ENCODE measurements at places on chromosomes 2 and 18.

DNA sequence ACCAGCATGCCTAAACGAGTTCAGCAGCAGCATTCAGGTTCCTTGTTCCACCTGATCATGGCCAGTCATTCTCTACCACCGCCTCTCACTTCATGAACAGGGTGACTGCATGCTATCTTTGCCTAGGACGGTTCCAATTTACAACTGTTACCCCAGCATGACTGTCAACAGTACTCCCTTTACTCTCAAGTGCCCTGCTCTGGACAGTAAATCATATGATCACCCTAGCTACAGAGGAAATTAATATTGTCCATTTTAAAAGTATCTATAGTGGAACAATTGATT is 25.7 kb downstream of the MGAT4A start:
- DNase-seq: no peak

- no peak for DNase-seq
Measured at GRCh38 chr2:208984376-208985090, 439.3 kb upstream of the MAP2 start.

- DNase-seq: no peak
Measured at GRCh38 chr18:10386956-10387355, 67.5 kb upstream of the APCDD1 start.

- no peak for DNase-seq
Measured at GRCh38 chr18:56873441-56874140, 222.4 kb downstream of the WDR7 start.

GRCh38 chr18:22485808-22486244 is 68.1 kb upstream of the CTAGE1 start:
- DNase-seq: no peak

GRCh38 chr18:75752740-75753263 is 325.3 kb upstream of the SMIM21 start:
- DNase-seq: no peak

DNA sequence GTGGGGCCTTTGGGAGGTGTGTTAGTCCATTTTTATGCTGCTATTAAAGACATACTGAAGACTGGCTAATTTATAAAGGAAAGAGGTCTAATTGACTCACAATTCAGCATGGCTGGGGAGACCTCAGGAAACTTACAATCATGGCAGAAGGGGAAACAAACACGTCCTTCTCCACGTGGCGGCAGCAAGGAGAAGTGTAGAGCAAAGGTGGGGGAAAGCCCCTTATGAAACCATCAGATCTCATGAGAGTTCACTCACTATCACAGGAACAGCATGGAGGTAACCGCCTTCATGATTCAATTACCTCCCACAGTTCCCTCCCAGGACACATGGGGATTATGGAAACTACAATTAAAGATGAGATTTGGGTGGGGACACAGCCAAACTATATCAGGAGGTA is 187.1 kb upstream of the OSR1 start:
- no peak for DNase-seq

- no peak for DNase-seq
Measured at GRCh38 chr2:217430916-217431576, 571.2 kb upstream of the TNP1 start.

- no peak for DNase-seq
Measured at GRCh38 chr2:5982193-5982902, 290.2 kb downstream of the SOX11 start.

DNA sequence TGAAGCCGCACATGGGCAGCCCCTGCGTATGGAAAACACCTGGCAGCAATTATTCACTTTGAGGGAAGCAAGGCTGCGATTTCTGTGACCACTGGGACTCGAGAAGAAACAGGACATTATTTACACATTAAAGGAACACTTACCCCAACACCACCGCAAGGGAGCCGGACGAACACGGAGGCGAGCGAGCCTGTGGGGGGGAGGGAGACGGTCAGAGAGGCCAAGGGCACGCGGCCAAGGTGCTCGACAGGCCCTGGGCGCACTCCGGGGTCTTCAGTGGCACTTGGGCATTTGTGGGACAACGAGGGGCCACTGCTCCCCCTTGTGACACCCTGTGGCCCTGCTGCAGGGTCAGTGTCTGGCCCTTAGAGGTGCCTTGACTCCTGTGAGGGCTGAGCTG is 247.0 kb downstream of the TWIST2 start:
- no peak for DNase-seq

DNA sequence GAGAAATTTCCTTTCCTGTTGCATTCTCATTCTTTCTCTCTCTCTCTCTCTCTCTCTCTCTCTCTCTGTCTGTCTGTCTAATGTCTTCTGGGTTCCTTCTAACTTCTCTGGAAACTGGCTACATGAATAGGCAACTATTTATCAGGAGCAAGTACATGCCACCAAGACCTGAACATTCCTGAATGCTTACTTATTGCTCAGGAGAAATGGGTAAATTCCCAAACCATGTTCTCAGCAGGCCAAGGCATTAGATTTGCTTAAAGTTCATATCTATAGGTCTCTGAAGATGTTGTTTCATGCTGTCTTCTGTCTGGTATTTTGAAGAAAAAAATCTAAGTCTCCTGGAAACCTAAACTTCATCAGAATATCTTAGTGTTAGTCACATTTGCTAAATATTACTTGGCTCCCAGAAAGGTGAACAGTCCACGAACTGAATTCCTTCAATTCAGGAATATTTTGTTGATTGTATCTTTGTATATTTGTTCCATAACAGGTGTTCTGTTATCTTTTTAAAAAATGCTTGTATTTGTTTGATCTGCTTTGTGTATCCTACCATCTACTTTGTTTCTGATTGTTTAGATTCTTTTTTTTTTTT is 77.2 kb upstream of the FIGN start:
- no peak for DNase-seq

GRCh38 chr2:202278036-202278760 is 12.6 kb downstream of the NOP58 start:
- DNase-seq: no peak

- no peak for DNase-seq
Measured at GRCh38 chr2:148885988-148886387, 11.0 kb downstream of the KIF5C start.

- no peak for DNase-seq
Measured at GRCh38 chr2:94997981-94998930, 27.3 kb upstream of the MAL start.

GRCh38 chr2:240712121-240712520 is 20.5 kb downstream of the AQP12A start:
- no peak for DNase-seq

DNA sequence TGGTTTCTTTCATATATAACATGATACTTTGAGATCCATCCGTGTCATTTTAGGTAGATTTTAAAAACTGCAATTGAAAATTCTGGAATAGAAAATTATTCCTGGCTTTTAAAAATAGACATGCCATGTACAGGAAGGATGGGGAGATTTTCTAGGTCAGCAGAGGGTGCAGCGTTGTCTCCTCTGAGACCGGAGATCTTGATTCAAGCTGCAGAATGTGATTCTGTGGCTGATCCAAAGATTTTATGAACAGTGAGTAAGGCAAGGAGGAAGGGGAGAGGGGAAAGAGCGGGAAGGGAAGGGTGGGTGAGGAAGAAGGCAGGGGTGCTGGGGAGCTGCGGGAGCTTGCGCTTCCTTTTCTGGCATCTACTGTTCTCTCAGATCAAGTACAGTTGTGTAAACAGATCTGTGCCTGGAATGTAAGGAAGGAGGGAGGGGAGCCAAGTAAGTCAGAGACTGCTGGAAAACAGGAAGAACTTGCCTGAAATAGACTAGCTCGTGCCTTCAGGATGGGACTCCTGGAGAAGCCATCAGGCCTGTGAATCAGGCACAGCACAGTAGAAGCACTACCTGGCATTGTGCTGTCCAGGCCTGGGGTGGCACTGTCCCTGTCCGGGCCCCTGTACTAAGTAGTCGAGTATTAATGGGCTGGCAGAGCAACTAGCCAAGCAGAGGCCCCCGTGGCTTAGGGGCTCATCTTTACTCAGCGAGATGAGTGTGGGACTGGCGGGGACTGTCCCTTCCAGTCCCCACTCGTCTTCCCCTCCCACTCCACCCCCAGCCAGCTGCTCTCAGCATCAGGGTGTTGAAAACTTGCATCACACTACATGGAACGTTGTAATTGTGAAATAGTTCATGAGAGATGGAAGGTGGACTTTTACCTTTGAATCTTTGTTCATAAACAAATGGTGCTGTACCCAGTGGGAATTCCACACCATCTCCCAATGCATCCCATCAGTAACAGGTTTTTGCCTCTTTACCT is 163.5 kb downstream of the UXS1 start:
- DNase-seq: no peak

GRCh38 chr2:235773188-235773928 is 279.5 kb downstream of the AGAP1 start:
- no peak for DNase-seq

DNA sequence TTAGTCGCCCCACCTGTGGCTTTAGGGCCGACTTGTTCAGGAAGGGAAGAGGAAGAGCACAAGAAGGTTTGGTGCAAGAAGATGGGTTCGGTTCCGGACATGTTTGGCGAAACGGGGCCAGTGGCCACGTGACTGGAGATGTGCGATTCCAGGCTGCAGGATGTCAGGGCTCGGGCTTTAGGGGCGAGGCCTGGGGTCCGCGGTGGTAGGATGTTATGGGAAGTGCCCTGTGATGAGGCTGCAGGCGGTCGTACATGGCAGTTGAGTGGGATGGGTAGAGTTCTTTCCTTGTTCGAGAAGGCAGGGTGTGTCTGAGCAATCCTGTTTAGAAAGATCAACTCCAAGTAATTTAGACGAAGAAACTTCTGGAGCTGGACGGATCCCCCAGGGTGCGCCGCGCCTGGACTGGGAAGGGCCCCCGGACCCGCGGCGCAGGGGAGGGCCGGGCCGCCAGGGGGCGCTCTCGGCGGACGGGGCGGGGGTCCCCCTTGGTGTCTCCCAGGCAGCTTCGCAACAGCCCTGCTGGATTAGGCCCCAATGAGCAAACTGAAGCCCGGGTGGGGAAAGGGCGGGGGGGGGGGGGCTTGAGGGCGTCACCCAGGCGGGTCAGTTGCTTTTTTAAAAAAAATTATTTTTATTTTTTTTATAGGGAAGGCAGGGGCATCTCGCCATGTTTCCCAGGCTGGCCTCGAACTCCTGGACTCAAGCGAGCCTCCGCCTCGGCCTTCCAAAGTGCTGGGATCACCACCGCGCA is 17.2 kb upstream of the SDC1 start:
- DNase-seq: peak; percentile 19

DNA sequence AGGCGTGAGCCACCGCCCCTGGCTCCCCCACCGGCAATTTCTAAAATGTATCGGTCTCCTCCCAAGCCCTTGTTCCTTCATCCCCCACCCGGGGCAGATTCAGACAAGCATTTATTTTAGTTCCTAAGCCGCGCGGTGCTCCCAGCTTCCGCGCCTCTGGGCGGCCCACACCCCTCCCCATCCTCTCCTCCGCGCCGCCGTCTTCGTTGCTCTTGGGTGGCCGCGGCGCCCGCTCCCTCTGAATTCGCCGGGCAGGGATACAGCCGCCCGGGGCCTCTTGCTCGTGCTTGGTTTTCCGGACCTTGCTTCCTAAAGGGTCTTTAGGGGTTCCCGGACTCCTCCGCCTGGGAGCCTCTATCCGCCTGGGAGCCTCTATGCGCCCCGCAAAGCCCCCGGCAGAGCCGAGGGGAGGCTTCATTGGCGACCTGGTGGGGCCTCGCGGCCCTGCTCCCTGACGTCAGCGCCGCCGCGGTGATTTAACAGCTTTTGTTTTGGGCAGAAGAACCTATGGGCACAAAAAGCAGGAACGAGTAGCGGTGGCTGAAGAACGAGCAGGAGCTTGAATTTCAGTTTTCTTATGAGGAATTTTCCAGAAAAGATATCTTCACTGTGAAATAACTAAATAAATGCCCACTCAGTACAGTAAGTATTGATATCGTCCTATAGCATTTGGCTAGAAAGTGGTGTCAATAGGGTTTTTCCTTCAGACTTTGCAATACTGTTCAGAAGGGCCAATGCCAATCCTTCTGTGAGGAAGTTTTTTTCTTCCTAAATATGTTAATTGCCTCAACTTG is 37.3 kb downstream of the PRKRA start:
- peak; percentile 48 for DNase-seq

GRCh38 chr2:173079141-173079540 is 3.5 kb downstream of the MAP3K20 start:
- no peak for DNase-seq

GRCh38 chr2:218028189-218028495 is 25.3 kb upstream of the TNS1 start:
- no peak for DNase-seq

DNA sequence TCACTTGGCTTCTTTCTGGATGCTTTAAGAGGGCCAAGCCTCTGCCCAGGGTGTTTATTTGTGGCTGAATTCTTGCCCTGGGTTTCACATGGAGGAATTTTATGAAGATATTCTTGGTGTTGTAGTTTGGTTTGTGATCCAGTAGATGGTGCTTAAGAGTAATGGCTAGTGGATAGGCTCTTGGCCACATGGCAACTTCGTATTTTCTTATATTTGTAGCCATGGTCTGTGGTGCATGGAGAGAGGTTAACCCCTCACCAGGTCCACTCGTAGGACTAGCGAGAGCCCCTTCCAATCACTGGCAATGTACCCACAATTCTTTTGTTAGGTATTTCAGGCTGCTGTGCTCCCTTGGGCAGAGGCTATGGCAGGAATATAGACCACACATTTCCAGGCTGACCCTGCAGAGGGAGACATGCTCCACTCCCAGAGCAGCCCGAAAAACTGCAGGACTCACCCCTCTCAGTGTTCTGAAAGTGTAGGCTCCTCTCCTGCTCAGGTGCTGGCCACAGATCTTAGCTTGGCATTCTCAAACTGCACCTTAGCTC is 582.1 kb upstream of the SETBP1 start:
- DNase-seq: no peak

DNA sequence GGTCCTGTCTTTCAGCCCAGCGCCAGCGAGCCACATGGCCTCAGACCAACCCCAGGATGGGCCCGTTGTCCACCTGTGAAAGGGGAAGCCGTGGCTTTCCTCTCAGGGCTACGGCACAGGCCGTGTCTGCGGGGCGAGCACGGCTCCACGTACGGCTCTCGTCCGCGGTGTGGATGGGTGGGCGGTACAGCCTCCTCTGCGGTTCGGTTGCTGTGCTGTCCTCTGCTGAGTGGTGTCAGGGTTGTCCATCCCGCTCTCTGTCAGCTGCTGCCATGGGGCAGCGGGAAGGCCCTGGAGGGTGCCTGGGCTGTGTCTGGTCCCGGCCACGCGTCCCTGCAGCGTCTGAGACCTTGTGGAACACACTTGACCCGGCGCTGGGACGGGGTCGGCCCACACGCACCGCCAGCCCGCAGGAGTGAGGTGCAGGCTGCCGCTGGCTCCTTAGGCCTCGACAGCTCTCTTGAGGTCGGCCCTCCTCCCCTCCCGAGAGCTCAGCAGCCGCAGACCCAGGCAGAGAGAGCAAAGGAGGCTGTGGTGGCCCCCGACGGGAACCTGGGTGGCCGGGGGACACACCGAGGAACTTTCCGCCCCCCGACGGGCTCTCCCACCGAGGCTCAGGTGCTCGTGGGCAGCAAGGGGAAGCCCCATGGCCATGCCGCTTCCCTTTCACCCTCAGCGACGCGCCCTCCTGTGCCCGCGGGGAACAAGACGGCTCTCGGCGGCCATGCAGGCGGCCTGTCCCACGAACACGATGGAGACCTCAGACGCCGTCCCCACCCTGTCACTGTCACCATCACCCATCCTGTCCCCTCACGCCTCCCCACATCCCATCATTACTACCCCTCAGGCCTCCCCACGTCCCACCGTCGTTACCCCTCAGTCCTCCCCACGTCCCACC is 128.7 kb downstream of the NFATC1 start:
- no peak for DNase-seq

Measured in activated T-helper 1 cell treated with anti-CD3 and anti-CD28 coated beads, Interleukin-2, amount 50 U/mL, for 16 hours (primary cell).